ENCODE measurements at places on chromosomes 4 and X. TPM values are rescaled to one million over a fixed set of nuclear protein-coding genes. Genes with fewer than 3 reads are reported as not detected.

The SMR3B gene
- total RNA-seq = not detected

The PLAC1 gene
- under 0.01 TPM for total RNA-seq

The PCGF3 gene
- 32.2 TPM for total RNA-seq

The TBX22 gene
- total RNA-seq = not detected

The C4orf36 gene
- 0.16 TPM for total RNA-seq

The FREM3 gene
- total RNA-seq = 0.76 TPM

The CCDC120 gene
- 1.7 TPM for total RNA-seq

The RGS12 gene
- total RNA-seq = 96.4 TPM

The SYTL4 gene
- total RNA-seq = 30.8 TPM

The CLGN gene
- total RNA-seq = 0.81 TPM

The SPANXD gene
- total RNA-seq = not detected

The TRPC3 gene
- total RNA-seq = under 0.01 TPM

The CXCL10 gene
- total RNA-seq = 5.5 TPM

The PPP2R3B gene
- 23.6 TPM for total RNA-seq

The TSPAN6 gene
- 84.7 TPM for total RNA-seq

The NPY5R gene
- total RNA-seq = not detected

The SOX3 gene
- total RNA-seq = not detected

The IL13RA1 gene
- 35.8 TPM for total RNA-seq

The PLAC8 gene
- total RNA-seq = 0.19 TPM

The COMMD8 gene
- 15.1 TPM for total RNA-seq

The ODAM gene
- not detected for total RNA-seq

The AREG gene
- total RNA-seq = 0.32 TPM

The EGF gene
- total RNA-seq = not detected

The ADRA2C gene
- 0.31 TPM for total RNA-seq

The BEX5 gene
- total RNA-seq = not detected

The SMR3A gene
- not detected for total RNA-seq

The TMEM33 gene
- 73.2 TPM for total RNA-seq

The VEGFC gene
- 4.5 TPM for total RNA-seq
